ENCODE measurements at places on chromosomes 12 and 14. TPM values are rescaled to one million over a fixed set of nuclear protein-coding genes. Genes with fewer than 3 reads are reported as not detected.

Gene HNRNPA1
- 210 TPM for total RNA-seq

Gene DCAF4
- 12.8 TPM for total RNA-seq

Gene LRRIQ1
- total RNA-seq: 0.17 TPM

Gene AMDHD1
- 0.07 TPM for total RNA-seq

Gene KCNMB4
- total RNA-seq: 1.6 TPM

Gene BCAT1
- total RNA-seq: 186 TPM

Gene TSPAN19
- not detected for total RNA-seq

Measured in smooth muscle cell of the pulmonary artery (primary cell).